D721Med (cell line): ENCODE measurements at places on chromosomes 2 and 18.

DNA sequence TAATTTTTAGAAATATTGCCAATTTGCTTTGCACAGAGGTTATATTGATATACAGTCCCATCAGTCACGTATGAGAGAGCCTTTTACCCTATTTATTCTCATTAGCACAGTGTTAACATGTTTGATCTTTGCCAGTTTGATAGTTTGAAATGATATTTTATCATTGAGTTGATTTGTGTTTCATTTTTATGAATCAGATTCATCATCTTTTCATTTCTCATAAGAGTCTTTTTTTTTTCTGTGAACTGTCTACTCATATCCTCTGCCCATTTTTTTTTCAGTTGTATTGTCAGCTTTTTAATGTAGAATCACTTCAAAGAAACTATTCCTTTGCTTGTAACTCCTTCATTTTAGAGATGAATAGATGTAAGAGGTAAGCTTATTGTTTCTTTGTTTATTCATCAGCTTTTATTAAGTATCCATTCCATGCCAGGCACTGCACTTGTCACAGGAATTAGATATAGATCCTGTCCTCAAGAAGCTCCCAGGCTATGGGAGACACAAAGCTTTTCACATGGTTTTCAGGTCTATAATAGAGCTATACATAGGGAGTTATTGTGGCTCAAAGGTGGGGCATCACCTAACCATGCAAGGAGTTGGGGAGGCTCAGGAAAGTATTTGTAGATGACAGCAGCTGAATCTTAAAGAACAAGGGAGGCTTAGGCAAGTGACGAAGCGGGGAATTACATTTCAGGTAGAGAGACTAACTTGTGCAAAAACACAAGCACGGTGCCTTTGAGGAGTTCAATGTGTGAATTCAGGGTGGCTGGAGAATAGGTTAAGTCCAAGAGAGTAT lies 42.1 kb downstream of the CD28 start:
- DNase-seq = no peak

- DNase-seq = no peak
These were observed 4.5 kb downstream of the DYTN start for GRCh38 chr2:206713746-206714145.

DNA sequence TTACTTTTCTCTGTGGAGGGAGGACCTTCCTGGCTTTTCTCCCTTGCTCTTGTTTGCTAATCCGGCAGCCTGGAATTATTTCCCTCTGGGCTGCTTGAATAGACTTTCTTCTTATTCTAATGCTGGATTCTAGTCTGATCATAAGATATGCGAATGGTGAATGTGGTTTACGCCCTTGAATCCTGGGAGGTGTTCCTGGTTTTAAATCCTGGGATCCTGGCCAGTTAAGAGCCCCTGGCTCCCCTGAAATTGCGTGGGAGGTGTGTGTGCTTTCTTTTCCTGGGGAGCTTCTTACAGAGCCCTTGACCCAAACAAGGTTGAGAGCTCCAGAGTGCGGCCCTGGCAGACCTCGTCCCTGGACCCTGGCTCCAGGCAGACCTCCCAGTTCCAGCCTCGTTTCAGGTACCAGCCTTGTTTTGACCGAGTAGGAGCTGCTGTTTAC lies 2.8 kb downstream of the SH3BP4 start:
- DNase-seq = no peak

DNA sequence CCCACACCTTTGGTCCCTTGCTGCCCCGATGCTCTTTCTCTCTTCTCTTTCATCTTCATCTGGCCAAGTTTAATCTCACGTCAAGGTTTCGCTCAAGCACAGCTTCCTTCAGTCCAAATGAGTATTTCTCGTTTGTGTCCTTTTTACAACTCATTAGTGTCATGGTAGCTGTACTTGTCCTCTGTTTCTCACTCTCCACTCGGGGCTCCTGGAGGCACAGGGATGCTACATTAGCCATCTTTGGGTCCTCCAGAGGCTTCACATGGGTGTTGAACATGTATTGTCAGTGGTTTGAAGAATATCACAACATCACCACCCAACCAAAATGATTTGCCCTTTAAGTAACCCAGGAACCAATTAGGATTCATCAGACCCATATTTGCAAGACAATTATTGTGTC lies 30.4 kb downstream of the MYCN start:
- DNase-seq = no peak

GRCh38 chr2:84815146-84815545 lies 65.7 kb downstream of the TRABD2A start:
- no peak for DNase-seq
